HuH-7.5 (cell line): ENCODE measurements at places on chromosomes 6 and 20.

DNA sequence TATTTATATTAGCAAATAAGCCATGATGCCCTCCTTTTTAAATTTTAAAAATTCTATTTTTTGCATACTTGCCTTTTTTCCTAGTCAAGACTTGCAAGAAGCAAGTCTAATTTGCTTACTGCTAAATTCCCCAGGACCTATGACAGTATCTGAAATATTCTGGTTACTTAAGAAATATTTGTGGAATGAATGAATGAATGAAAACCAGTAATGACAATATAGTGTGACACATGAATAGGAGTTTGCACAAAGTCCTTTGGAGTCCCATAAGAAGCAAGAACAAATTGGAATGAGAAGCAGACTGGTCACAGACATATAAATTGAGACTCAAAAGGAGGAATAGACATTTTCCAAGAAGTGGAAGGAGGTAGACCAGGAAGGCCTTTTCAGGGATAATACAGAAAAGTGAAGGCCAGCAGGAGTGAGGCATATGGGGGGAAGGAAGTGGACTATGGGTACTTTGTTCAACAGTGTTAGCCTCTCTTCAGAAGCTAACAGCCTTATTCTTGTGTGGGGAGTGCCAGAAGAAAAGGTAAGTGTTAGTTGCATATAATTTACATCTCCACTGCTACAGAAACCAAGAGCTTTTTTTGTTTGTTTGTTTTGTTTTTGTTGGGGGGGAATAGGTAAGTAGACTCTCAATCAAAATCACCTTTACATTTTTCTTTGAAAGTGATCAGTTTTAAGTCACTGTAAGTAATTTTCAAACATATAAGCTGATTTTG is 93.6 kb upstream of the FAM184A start:
- DNase-seq, result no peak

- no peak for DNase-seq
Measured at GRCh38 chr6:113481458-113481857, 375.7 kb upstream of the MARCKS start.

DNA sequence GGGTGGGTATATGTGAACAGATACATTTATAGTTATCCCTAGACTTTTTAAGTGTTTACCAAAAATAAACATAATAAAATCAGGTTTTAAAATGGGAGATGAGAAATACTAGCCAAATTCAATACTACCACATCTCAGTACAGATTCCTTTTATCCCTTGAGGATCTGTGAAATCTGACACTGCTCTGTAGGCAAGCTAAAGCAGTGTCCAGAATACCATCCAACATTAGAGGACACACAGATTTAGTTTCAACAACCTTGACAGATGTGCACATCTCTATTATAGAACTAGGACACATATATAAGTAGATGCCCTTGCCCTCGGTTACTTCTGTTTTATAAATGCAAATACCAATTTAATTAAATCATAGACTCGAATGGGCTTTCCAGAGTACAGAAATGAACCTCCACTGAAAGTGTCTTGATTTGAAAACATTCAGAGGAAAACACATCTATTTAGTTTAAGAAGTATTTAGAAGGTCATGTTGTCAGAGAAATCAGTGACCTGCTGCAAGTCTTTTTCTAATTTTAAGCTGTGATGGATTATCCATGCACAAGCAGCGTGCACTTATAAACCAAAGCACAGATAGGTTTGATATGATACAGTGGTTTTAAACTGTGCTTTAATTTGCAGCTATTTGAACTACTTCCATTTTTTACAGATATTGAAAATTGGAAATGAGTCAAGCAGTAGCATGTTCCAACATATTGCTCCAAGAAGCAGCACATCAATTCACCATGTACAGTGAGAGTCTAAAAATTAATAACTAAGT is 156.3 kb upstream of the EPHA7 start:
- no peak for DNase-seq

DNA sequence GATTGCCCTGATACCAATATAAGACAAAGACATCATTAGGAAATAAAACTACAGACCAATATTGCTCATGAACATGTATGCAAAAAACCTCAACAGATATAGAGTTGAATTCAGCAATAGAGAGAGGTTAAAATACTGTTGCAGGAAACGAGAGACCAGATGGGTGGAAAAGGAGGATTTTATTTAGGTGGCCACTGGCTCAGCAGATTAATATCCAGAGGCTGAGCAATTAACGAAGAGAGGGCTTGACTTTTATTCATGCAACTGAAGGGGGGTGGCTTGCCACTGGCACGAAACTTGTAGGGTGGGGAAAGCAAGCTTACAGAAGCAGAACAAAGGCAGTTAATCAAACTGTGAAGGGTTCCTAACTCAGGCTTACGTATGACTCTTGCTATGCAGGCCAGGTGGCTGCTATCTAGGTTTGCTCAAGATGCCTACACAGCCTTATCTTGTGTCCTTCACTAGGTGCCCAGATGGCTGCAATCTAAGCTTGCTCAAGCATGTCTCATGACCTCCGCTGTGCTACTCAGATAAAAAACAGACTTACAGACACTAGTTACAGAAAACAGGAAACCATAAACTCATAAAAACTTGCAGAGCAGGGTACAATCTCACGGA is 126.4 kb downstream of the MMUT start:
- DNase-seq, result no peak

GRCh38 chr6:142902636-142903053 is 42.3 kb downstream of the HIVEP2 start:
- DNase-seq, result no peak

DNA sequence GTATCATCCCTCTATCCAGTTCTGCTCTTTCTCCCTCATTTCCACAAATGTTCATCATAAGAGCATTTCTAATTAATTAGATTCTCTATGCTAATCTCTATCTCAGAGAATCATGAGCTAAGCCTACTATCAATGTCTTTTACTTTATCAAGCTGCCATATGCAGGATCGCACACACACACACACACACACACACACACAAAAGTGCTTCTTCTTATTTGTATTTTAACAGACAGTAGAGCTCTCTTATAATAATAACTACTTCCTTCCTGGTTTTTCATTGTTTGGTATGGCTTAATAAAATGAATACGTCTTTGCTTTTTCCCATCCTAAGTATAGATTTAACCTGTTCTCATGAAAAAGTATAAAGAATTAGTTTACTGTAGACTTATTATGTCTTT is 170.2 kb downstream of the HAO1 start:
- DNase-seq, result no peak

GRCh38 chr20:588476-588875 is 21.6 kb downstream of the TCF15 start:
- DNase-seq, result no peak
